NCI-H526 treated with DMSO at 0.1 percent for 48 hours (cell line): ENCODE measurements at places on chromosomes 13 and 19.

DNA sequence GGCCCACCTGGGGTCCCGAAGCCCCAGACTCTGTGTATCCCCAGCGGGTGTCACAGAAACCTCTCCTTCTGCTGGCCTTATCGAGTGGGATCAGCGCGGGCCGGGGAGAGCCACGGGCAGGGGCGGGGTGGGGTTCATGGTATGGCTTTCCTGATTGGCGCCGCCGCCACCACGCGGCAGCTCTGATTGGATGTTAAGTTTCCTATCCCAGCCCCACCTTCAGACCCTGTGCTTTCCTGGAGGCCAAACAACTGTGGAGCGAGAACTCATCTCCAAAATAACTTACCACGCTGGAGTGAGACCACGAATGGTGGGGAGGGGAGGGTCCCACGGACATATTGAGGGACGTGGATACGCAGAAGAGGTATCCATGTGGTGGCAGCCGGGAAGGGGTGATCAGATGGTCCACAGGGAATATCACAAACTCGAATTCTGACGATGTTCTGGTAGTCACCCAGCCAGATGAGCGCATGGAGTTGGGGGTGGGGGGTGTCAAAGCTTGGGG is 1.0 kb upstream of the ICAM5 start:
- DNase-seq, result peak; percentile 14

DNA sequence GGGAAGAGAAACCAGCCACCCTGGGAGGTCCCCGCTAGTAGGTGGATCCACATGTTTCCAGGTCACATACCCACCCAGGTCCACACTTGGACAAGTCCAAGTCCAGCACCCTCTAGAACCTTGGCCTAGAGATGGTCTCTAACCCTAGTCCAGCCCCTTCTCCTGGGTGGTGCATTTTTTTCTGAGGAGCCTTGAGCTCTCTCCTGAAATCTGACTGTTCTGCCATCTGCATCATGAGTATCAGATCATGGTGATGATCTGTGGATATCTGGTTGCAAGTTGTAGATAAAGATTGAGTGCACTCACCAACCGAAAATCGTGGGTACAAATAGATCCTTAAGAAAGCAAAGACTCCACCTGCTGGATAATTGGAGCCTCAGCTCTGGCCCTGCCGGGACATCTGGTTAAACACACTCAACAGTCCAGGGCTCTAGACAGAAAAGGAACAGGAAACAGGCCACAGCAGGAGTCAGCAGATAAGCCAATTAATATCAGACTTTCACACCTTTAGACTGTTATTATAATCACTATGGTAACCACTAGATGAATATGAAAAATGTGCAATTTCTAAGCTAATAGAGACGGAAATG is 41.1 kb downstream of the GPR12 start:
- no peak for DNase-seq

DNA sequence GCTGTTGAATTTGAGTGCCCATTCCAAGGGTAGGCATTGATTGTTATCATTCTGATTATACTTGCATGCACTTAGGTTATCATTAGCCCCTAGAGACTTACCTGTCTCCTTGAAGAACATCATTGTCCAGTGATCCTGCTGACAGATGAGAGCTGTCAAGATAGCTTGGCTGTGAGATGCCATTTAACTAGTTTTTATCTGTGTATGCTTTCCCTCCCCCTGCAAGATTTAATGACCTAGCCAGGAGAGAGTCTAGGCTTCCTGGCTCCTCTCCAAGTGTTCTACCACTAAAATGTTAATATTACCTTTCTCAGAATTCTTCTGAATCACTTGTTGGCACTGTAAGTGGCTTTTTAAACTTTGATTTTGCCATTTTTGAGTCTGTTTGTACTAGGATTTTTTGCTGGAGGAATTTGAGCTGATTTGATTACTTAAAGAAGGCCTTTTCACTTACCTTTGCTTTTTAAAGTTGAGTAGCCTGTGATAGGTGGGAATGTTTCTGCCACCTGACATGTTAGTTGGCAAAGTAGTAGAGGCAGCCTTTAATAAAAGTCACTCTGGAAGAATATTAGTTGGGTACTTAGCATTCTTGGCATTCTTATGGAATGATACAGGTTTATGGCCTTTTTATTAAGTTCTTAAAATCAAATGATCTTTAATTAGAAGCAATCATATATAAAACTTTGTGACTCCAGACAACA is 41.1 kb downstream of the ARHGAP35 start:
- no peak for DNase-seq

DNA sequence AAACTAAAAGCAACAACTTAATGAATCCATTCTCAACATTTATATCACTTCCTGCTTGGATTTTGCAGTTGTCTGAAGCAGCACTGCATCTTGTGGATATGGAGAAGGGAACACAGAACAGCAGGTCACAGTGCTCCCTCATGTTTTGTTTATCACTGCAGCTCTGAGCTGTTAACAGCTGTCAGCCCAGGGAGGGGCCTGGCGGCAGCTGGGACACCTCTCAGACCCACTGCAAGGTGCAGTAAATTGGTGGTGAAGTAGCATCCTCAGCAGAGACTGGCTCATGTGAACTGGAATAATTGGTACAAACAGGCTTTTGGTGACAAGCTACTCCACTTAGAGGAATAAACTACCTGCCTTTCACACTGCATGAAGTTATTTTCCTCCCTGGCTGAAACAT is 170.4 kb downstream of the LIG4 start:
- no peak for DNase-seq

GRCh38 chr19:51980116-51980736 is 6.4 kb downstream of the ZNF350 start:
- DNase-seq, result no peak

- DNase-seq, result peak; percentile 17
These were observed 48.5 kb downstream of the WDFY2 start for GRCh38 chr13:51632591-51633362.

DNA sequence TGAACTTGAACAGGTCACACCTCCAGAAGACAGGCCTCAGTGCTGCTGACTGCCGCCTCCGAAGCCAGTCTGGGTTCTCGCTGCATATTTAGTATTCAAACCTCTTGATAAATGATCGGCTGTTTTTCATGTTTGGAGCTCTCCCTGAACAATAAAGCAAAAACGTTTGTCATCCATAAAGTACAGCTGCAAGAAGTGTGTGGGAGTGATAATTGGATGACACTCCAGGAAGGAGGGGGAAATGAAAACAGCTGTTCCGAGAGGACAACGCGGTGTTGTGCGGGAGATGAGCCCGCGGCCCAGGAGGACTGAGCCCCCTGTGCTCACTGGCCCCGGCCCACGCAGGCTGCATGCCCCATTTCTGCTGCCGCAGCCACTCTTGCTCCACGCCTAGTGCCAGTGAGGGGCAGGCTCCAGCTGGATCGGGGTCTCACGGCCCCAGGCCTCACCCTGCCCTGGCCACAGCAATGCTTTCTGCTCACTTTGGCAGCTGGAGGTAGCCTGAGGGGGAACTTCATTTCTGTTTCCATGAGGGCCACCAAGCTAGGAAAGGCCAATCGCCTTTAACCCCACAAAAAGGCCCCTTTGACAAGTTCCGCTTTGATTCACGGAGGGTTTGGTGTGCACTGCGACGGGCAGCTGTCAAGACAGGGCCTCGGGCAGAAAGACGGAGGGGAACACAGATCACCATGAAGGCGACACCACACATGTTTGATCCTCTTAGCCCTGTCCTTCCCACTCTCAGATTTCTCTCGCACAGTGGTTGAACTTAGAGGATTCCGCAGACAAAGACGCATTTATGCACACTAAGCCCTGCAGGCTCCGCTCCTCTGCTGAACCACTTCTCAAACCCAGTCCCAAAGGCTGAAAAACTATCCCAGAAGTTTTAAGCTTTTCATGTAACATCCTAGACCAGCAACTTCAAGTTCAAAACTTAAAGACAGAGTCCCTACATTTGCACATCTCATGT is 537.6 kb downstream of the EFNB2 start:
- DNase-seq, result no peak

- peak; percentile 56 for DNase-seq
These were observed 432.6 kb downstream of the ZNF536 start for GRCh38 chr19:30804751-30805150.

DNA sequence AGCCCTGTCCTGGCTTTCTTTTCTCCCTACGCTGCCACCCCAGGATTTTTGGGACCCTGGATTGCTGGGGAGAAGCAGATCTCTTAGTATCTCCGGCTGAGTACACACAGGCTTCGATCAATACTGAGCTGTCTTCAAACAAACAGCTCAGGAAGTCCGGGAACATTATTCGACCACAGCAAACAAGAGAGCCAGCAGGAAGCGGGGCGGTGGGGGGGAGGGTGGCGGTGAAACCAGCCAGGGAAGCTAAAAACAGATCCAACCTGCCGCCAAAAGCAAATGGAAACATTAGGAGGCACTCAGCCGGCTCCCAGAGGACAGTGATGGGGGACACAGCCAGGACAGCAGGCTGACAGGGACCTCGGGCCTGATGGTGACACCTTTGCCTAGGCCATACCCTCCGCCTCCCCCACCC is 12.2 kb upstream of the BCAM start:
- DNase-seq, result no peak

GRCh38 chr19:38614289-38614688 is 3.5 kb downstream of the MAP4K1 start:
- no peak for DNase-seq

GRCh38 chr13:24264976-24265375 is 44.4 kb upstream of the C1QTNF9 start:
- no peak for DNase-seq

- no peak for DNase-seq
These were observed 306 bp downstream of the SUGT1 start for GRCh38 chr13:52652980-52653303.

- DNase-seq, result no peak
These were observed 40.3 kb downstream of the LYL1 start for GRCh38 chr19:13062317-13062716.

- DNase-seq, result no peak
These were observed 4.6 kb downstream of the PPP5C start for GRCh38 chr19:46351241-46352041.

DNA sequence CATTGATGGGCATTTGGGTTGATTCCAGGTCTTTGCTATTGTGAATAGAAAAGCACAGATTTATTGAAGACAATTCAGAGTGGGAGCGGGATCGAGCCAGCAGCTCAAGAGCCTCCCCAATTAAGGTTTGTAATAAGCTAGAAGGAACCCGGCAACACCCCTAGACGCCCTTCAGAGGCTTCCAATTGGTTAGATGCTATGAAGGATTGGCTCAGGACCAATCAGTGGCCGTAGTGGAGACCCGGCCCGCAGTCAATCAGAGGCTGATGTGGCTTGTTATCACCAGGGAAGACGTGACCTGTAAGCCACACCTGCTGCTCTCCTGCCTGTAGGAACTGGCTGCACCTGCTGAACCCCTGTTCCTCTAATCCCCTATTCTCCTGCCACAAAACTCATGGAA is 14.6 kb downstream of the SIGLEC11 start:
- no peak for DNase-seq

DNA sequence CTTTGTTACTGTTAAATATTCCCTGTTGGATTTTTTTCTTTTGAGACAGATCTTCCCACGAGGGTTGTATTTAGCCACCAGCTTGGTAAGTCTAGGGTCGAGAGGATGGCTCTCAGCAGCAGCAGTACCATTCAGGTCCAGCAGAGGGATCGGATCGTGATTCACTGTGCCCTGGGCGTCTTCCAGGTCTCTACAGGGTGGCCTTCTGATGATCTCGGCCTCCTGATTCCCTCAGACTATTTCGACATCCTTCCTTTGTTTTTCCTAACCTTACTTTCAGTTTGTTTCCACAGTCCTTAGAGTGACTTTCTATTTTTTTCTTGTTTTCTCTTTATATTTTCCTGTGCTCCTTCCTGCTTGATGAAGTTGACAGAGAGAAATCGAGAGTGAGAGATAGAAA is 1436.9 kb downstream of the UQCRFS1 start:
- DNase-seq, result no peak

DNA sequence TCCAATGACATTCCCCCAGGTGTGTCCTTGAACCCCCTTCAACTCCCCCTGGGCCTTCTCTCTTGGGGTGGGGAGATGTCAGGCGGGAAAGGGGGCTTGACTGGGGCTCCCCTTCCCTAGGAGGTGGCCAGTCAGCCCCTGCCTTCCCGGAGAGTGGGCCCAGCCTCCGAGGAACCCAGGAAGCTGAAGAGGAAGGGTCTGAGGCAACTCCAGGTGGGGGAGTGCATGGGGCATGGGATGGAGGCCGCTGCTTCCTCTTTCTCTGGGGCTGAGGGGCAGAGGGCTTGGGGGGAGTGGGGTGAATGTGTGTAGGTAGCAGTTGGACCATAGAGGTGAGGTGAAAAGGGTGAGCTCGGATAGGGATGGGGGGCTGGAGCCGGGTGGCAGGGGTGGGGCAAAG is 2.7 kb upstream of the INAFM1 start:
- no peak for DNase-seq

DNA sequence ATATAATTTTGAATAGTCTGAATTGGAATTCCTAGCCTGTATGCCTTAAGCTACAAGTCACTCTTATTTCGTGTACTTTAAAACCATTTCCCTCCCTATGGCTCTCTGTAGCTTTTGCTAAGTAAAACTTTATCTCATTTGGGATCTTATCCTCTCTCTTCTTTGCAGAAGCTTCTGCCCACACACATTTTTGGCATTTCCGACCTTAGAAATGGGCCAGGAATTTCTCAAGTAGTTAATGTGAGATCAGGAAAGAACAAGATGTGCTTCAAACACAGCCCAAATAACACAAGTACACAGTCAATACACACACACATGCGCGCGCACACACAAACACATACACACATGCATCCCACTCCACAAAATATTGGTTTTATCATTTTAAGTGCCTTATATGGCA is 931.0 kb upstream of the MIR17HG start:
- DNase-seq, result no peak

GRCh38 chr13:108227651-108228272 is 9.6 kb downstream of the ABHD13 start:
- peak; percentile 10 for DNase-seq

DNA sequence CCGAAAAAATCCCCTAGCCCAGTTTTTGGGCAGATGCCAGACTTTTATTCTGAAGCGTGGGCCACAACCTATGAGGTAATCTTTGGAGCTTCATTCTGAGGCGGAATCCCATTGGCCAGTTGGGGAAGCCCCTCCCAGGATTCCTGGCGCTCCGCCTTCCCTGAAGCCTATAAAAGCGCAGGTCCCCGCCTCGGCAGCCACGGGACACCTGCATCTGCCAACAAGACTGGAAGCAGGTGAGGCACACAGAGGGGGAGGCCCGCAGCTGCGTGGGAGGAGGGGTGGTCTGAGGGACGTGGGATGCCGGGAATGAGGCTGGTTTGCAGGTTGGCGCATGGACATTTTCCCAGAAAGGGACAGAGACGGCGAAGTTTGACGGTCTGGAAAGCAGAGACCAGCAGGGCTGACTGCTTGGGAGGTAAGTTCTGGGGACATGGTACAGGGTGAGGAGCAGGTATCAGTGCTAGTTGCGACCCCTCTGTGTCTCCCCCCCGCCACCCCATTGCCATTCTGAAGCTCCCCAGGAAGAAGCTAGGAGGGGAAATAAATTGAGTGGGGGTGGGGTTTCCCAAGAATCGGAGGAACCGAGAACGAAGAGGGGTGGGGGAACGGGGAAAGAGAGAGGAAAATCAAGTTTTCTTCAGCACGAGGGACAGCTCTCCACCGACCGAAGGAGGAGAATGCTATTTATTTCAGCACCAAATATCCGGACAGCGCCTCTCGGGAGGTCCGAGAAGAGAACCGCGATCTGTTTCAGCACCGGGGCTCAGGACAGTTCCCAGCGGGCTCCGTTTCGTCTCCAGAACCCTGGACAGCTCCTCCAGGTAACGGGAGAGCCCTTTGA is 22.4 kb upstream of the FEM1A start:
- peak; percentile 25 for DNase-seq

GRCh38 chr13:63184693-63185092 is 1769.0 kb upstream of the PCDH20 start:
- no peak for DNase-seq
